ENCODE measurements at places on chromosomes 16 and 17. TPM values are rescaled to one million over a fixed set of nuclear protein-coding genes. Genes with fewer than 3 reads are reported as not detected.

GRCh38 chr16:20875355-20875650 lies 24.9 kb downstream of the DCUN1D3 start:
- DNase-seq, result no peak

The PEX12 gene
- 11.0 TPM for polyA plus RNA-seq

DNA sequence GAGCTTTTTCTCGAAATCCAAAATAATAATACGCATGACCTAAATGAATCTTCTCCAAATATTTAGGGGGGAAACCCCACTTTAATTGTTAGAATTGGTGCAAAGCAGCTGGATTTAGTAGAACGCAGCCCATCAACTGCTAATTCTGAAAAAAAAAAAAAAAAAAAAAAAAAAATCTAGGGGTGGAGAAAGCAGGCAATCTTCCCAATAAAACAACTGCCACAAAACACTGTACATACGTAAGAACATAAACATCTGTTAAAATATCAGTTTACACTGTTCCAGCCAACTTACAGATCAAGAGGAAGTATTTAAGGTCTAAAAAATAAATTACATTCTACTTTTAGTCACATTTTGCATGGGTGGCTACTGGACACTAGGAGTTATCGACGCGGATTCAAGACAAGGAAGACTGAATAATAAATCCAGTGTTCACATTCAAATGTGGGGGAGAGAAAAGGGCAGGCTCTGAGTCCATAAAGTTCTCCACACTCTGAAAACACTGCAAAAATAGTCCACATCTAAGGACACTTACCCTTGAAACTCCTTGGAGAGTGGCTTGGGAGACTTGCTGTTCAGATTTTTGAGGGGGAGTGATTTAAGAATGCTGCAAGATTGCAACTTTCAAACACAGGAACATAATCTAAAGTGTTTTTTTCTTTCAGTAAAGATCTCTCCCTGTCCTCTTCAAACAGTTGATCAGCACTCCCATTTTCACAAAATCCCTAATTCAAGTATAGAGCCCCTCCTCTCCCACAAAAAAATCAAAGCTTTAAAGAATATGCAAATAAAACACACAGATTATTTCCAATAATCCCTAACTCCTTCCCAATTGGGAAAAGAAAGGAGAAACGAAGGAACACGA lies 1.3 kb downstream of the APPBP2 start:
- no peak for DNase-seq

- no peak for DNase-seq
These were observed 49.7 kb downstream of the TUBD1 start for GRCh38 chr17:59842901-59843652.

The PDK2 gene
- 135 TPM for polyA plus RNA-seq

DNA sequence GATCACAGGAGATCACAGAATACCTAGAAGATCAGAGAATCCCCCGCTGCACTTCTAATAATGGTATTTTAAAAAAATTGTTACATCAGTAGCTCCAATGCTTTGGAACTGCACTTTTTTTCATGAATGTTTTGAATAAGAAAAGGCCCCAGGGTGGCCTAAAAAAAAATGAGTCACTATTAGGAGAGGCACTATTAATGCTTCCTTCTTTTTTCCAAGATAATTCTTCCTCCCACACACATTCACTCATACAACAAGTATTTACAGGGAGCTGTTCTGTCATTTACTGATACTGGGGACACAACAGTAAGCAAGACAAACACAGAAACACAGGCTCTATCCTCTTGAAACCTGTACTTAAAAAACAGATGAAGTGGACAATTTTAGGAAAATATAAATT lies 675 bp upstream of the PDZD9 start:
- DNase-seq, result no peak
